M059J (cell line): ENCODE measurements at places on chromosomes 16 and 17.

GRCh38 chr16:58471209-58471975 is 28.6 kb upstream of the NDRG4 start:
- DNase-seq, result no peak

DNA sequence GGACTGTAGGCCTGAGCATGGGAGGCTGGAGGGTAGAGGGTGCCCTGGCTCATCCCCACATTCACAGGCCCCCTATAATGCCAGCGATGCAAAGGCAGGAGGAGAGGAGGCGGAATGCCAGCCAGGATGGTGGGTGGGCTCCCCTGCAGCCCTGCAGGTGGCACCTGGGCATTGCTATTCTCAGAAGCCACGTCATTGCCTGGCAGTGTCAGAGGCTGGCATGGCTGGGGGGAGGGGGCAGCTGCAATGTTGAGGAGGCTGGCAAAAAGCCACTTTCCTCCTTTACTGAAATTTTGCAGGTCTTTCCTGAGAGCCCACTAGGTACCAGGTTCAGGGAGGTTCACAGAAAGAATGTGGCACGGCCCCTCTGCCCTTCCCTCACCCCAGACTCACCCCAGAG is 36.2 kb downstream of the RAB11FIP4 start:
- no peak for DNase-seq

GRCh38 chr17:61511480-61512182 is 59.4 kb downstream of the TBX4 start:
- peak; percentile 7 for DNase-seq

GRCh38 chr16:28136751-28137434 is 73.4 kb upstream of the GSG1L start:
- DNase-seq, result no peak

DNA sequence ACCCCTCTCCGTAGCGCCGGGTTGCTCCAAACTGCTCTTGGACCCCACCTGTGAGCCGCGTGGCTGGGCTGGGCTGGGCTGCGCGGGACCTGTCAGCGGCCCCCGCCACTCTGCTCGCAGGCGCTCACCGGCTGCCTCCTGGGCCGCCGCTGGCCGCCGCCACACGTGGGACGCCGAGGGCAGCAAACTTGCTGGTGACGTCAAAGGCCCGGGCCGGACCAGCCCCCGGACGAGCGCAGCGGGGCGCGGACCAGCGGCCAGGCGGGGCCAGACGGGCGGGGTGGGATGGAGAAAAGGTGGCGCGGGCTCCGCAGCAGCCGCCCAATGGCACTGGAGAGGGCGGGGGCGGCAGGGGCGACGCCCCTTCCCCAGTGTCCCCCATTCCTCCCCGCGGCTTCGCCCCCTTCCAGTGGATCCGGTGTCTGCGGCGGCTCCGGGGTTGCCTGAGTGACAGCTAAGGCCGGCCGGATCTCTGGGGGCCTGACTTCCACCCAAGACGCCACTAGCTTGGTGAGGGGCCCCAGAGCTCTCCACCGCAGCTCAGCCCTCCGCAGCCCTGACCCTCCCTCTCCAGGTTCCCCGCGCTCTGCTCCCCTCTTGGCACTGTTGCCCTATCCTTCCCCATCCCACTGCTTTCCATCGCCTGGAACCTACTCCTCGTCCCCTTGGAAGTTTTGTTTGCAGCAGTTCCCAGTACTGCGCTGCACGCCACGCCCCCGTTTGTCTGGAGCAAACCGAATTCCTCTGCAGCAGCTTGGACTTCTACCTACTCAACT is at the start of gene HS3ST3A1:
HS3ST3A1 (minus strand) TSS at position 154 of the 776 bp plus-strand sequence. CDS start 800 bp downstream, outside the sequence.
- DNase-seq, result no peak

GRCh38 chr17:63956296-63956920 is 16.3 kb downstream of the SCN4A start:
- peak; percentile 48 for DNase-seq

DNA sequence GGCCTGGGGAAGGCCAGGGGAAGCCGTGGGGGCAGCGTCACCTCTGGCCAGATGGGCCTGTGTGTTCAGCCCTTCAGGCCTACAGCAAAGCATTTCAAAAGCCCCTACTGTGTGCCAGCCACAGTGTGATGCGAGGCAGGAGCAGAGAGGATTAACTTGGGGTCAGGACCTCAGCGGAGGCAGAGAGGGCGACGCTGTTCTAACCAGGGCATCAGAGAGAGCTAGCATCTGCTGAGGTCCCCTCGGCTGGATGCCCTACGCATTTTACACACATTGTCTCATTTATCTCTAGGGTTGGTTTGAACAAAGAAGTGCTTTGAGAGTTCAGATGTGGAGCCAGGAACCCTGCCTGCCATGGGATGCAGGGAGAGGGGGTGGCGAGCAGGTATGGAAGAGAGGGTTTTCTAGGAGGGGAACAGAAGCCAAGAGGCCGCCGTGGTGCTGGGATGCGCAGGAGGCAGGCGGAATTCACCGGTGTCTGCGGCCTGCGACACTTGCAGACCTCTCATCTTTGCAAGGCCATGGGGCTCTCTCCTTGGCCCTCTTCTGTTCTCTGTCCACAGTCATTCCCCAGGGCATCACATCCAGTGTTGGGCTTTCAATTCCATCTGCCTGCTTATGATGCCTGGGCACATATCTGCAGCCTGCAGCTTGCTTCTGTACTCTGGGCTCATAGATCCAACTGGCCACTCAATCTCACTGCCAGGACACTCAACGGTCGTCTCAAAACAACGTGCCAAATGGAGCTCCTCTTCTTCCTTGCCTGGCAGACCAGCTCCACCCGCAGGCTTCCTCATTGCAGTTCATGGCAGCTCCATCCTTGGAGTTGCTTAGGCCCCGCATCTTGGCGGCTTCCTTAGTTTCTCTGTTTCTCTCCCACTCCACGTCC is 8.1 kb upstream of the NKD1 start:
- DNase-seq, result no peak

- no peak for DNase-seq
Observed at GRCh38 chr17:41692722-41693521, 4.2 kb downstream of the EIF1 start.

DNA sequence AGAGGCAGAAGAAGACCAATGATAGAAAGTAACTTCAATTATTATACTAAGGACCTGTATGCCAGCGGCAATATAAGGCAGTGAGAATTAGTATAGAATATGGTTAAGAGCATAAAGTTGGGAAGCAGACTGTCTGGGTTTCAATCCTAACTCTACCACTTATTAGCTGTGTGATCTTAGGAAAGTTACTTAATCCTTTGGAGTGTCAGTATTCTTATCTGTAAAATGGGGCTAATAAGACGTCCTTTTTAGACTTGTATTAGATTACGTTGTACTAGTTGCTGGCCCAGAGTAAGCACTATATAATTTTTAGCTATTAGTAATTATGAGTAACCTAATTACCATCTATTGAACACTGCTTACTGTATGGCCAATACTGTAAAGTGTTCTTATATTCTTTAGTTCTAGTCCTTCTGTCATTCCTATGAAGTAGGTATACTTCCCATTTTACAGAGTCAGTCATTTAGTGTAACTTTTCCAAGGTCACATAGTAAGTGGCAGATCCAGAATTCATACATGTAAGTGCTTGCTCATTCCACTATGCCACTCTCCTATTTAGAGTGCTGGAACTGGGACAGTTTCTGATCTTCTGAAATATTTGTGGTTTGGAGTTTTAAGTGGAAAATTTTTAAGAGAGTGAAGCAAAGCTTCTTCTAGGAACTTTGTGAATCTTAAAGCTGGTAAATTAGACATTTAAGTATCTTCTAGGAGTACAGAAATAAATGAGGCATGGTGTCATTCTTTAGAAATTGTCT is 22.5 kb downstream of the HEATR9 start:
- DNase-seq, result peak; percentile 10

DNA sequence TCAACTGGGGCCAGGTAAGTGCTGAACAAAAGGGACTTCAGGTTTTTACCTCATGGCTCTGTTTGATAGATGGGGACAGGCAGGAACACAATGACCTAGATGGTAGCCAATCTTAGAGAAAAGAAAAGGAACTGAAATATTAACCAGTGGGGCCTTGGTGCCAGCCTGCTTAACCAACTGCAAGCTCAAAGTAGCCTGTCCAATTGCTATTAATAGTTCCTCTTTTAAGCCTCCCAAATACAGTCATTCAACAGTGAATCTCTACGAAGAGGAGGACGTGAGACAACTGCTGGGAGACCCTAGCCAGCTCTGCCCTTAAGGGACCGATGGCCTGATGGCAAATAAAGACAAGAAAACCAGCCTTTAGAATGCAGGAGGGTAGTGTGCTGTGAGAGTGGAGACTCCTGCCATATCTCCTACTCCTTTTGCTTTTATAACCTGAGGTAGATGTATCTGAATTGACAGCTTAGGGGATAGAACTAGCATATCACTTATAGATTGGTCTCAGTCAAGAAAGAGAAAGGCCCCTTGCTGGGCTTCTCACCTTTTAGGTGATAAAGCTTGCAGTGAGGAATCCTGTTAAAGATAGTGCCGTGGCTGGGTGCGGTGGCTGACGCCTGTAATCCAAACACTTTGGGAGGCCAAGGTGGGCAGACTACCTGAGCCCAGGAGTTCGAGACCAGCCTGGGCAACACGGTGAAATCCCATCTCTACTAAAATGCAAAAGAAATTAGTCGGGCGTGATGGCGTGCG is 28.3 kb downstream of the ARSG start:
- DNase-seq, result no peak

GRCh38 chr17:82029391-82029790 is 2.1 kb upstream of the RAC3 start:
- DNase-seq, result peak; percentile 20

GRCh38 chr17:72474719-72475477 is 354.1 kb downstream of the SOX9 start:
- peak; percentile 34 for DNase-seq

DNA sequence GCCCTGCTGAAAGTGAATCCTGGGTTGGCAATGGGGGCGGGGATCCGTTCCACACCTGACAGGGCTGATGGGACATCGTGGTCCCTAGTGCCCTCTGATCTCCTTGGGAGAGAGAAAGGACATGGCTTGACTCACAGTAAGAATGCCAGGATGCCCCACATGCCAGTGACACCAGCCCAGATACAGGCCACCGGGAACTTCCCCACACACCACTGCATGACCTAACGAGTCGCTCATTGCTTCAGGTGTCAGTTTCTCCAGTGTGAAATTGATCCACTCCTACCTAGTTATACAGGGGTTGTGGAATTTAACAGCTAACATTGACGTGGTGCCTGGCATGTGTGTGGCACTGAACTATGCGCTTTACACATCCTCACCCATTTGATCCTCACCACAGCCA is 7.5 kb downstream of the CD300LG start:
- DNase-seq, result no peak

DNA sequence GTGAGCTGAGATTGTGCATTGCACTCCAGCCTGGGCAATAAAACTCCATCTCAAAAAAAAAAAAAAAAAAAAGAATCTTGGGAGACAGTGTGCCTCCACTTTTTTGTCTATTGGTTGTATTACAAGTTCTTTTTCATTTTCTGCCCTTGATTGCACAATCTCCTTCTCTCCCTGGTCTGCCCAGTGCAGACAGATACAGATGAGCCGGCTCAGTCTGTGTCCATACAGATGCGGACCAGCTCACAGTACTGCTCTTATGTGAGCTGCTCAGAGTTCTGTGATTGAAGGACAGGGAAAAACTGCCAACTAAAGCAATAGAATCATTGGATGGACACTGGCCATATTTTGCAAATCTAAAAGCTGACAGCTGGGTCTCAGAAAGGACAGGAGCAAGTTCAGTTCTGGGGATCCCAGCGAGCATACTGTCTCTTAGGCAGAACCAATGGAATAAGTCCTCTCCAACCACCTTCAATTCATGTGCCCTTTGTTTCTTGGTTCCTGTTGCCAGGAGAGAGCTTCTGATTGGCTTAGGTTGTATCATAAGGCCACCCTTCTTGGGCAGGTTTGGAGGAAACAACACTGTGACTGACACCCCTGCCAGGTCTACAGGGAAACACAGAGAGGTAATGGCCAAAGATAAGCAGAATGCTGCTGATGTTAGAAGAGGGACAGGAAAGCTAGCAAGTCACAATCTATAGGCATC is 495.6 kb upstream of the HSBP1 start:
- DNase-seq, result no peak

GRCh38 chr16:63244631-63245030 is 1208.4 kb upstream of the CDH8 start:
- DNase-seq, result no peak
